Stimulated activated CD8-positive, alpha-beta memory T cell treated with anti-CD3 and anti-CD28 coated beads, Interleukin-15, amount 100 ng/mL, for 4 hours (primary cell): ENCODE measurements at places on chromosomes 16 and 17.

DNA sequence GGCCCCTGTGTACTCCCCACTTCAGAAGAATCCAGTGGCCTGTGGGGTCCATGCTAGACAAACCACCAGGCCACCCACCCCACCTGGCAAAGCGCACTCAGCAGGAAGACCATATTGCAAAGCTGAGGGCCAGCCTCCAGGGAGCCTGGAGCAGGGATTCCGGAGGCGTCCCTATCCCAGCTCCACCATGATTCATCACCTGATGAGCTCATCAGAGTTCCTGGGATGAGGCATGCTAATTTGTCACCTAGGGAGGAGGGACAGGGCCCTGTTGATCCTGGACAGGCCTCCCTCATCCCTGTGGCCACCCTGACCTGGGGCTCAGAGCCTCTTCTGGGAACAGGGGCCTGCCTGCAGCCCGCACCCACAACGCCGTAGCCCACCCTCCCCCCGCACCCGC, 131.6 kb upstream of the PLCG2 start:
- no peak for DNase-seq

GRCh38 chr16:67456391-67457081, 24.4 kb downstream of the ATP6V0D1 start:
- no peak for DNase-seq

DNA sequence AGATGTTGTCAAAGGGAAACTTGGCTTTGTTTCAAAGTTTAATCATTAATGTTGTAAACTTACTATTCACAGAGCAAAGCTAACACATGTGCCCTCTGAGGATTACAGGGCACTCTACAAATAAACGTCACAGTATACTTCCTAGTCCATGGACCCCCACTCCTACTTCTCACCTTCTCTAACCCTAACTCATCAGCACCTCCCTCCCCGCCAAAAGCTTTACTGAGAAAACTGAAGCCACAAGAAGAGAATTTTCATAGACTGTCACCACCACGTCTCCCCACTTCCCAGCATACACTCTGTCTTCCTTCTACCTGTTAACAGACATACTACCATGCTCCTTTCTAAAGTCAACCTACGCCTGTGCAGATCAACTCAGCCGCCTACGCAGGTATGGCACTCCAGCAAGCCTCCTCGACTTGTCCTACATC, 29.0 kb downstream of the HELZ start:
- no peak for DNase-seq

GRCh38 chr17:20291853-20292252, 175.5 kb downstream of the LGALS9B start:
- DNase-seq, result no peak

- DNase-seq, result no peak
These were observed 4.4 kb downstream of the MAP3K3 start for GRCh38 chr17:63626551-63627180.

DNA sequence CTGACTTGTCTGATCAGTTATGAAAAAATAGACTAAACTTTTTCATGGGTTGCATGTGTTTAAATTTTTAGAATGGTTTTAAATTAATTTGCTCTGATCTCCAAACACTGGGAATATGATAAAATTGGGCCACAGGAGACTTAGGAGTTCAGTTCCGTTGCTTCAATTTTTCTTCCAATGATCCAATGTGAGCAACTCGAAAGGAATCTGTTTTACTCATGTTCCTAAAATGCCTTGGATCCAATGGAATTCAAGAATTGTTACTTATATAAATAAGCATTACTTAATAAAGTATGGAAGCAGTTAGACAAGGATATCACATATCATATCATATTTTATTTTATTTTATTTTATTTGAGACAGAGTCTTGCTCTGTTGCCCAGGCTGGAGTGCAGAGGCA, 56.0 kb upstream of the NACA2 start:
- no peak for DNase-seq

- DNase-seq, result no peak
These were observed 26.2 kb upstream of the CCL1 start for GRCh38 chr17:34389126-34389750.
